ENCODE measurements at places on chromosomes 4 and X.

DNA sequence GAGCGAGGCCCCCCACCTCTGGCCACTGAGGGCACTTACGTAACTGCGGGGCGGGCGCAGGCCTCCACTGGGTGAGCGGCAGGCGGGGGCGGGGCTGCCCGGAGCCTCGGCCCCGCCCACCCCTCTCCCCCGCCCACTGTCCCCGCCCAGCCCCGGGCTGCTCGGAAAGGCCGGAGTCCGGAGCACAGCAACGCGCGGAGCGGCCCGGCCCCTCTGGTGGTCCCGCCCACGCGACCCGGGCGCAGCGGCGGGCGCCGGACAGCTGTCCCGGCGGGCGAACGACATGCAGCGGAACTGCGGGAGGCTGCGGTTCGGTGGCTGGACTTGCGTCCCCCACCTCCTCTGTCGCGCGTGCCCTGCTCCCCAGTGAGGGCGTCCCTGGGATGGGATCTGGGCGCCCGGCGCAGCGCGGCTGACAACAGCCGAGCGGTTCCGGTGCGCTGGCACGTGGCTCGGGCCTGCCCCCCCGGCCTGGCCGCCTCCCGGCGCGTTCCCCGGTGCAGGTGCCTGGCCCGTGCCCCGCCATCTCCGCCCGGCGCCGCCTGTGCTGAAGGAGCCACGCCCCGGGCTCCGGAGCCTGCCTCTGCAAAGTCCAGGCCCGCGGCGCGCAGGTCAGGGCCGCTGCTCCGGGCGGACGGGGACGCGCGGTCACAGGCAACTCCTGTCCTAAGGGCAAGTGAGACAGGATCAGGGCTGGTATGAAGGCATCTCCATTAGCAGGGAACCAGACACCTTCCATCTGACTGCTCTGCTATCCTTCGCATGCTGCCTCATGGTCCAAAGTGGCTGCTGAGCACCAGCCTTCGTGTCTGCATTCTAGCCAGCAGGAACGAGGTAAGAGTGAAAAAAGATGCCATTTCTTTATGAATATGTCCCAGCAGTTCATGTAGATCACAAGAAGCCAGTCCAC lies 21.8 kb upstream of the JAKMIP1 start:
- peak; percentile 33 for DNase-seq

- DNase-seq = no peak
These were observed 97.6 kb downstream of the RAB28 start for GRCh38 chr4:13386405-13387107.

- no peak for DNase-seq
These were observed 34.0 kb downstream of the LHFPL1 start for GRCh38 chrX:112645774-112646173.

- no peak for DNase-seq
These were observed 78.0 kb downstream of the COX7B2 start for GRCh38 chr4:46830971-46831454.

DNA sequence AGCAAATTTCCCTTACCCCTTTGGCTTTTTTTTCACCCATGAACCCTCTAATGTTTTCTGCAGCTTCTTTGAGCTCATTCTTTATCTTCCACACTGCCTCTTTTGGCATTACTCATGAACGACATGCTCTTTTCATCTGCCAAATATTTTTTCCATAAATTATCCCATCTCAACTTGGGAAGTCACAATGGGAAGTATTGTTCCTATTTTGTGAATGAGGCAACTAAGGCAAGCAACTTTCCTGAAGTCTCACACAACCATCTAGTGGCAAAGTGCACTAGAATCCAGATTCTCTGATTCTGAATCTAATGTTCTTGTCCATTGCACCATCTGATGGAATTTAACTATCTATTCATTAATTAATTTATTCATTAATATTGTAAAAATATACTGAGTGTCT lies 625 bp downstream of the RTL9 start:
- no peak for DNase-seq

GRCh38 chr4:150140774-150141400 lies 62.6 kb downstream of the DCLK2 start:
- DNase-seq = no peak

DNA sequence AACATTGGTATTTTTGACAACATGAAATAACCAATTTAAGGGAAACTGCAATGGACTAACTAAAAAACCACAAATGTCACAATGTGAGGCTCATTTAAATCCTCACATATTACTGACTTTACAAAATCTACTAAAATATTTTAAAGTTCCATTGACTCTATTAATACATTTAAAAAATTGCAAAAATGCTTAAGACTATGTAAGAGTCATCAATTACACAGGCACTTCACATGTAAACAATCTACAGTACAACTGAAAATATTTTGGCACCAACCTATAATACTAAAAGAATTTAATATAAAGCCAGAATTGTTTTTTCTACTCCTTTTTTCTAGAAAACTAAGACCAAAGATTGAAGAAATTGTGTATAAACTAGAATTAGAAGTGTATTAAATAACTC lies 76.8 kb upstream of the RBMXL3 start:
- DNase-seq = no peak

- DNase-seq = no peak
These were observed 247.4 kb downstream of the ADGRA3 start for GRCh38 chr4:22268350-22269025.

- DNase-seq = no peak
These were observed 34.1 kb upstream of the GUCY1B1 start for GRCh38 chr4:155724731-155725130.

- no peak for DNase-seq
These were observed 56.8 kb downstream of the RBPJ start for GRCh38 chr4:26377328-26378311.

DNA sequence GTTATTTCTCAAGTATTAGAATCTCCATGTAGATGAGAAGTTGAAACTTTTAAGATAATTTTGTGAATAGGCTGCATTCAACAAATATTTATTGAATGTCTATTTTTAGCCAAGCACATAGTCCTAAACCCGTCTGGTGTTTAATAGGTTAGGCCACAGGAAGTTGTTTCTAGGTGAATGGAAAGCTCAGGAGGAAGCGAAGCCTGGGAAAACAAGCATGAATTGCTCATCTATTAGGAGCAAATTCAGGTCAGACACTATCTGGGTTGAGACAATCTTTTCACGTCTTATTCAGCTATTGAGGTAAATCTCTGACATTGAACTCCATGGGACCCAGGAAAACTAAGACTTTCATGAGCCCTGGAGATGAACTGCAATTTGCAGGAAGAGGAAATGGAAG lies 43.1 kb upstream of the FREM3 start:
- no peak for DNase-seq

- no peak for DNase-seq
These were observed 200.0 kb downstream of the IL1RAPL1 start for GRCh38 chrX:28787206-28787605.

DNA sequence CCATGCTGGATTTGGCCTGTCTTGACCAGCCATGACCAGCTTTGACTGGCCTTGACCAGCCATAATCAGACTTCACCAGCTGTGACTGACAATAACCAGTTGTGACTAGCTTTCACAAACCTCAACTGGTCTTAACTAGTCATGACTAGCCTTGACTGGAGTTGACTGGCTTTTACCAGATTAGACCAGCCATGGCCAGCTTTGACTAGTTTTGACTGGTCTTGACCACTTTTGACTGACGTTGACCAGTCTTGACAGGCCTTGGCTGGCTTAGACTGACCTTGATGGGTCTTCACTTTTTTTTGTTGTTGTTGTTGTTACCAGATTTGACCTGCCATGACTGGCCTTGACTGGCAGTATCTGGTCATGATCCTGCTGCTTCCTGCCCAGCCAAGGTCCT lies 67.4 kb downstream of the RLIM start:
- no peak for DNase-seq

DNA sequence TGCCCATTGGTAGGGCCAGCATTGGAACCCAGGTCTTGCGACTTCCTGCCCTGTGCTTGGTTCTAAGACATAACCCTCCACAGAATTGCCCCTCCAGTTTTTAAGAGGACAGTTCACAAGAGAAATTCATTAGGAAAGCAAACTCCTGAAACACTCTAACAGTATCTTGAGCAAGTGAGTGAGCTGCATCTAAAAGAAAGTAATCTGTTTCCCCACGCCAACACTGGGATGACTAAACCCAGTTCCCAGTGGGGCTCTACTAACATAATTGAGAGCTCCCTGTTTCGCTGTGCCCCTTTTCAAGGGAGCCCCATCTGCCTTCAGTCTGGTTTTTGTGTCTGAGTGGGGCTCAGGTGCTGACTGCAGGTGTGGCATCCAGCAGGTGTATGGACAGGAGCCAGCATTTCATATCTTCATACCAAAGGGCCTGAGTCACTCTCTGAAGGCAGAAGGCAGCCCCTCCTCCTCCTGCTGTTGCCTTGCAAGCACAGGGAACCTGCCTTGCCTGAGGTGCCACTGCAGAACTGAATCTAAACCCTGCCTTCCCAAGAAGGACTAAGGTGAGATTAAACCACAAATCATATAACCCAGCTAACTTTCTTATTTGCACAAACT lies 8.0 kb downstream of the AMOT start:
- no peak for DNase-seq

DNA sequence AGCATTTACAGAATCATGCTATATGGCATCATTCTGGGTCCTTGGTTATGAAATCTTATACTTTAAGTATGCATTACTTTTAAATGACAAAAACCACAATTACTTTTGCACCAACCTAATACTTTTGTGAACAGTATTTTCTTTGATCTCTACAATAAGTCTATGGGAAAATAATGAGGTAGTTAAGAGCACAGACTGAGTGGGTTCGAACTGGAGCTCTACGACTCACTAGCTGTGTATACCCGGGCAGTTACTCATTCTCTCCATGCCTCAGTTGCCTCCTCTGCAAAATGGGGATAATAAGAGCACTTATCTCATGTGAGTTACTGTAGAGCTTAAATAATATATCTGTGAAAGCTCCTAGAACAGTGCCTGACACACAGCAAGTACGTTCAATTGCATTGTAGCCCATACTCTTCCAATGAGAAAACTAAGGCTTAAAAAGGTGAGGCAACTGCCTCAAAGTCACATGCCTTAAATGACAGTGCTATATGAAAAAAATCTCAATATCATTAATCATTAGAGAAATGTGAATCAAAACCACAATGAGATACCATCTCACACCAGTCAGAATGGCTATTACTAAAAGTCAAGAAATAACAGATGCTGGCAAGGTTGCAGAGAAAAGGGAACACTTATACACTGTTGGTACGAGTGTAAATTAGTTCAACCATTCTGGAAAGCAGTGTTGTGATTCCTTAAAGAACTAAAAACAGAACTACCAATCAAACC lies 151.5 kb downstream of the CHIC2 start:
- no peak for DNase-seq

DNA sequence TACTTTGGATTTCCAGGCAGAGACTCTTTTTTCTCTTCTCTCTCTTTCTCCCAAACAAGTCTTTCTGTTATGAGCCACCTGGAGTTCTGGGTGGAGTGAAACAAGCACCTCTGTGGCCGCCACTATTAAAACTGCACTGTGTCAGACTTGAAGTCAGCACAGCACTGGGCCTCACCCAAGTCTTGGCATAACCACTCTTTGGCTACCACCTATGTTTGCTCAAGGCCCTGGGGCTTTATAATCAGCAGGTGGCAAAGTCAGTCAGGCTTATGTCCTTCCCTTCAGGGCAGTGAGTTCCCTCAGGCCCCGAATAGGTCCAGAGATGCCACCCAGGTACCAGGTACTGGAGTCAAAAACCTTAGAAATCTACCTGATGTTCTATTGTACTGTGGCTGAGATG lies 52.4 kb downstream of the ITIH6 start:
- no peak for DNase-seq

- DNase-seq = no peak
These were observed 13.4 kb upstream of the ZCCHC18 start for GRCh38 chrX:104098919-104099318.

GRCh38 chr4:153022241-153022715 lies 86.2 kb downstream of the FHDC1 start:
- DNase-seq = no peak

GRCh38 chr4:83230928-83231327 lies 53.7 kb downstream of the COQ2 start:
- no peak for DNase-seq

DNA sequence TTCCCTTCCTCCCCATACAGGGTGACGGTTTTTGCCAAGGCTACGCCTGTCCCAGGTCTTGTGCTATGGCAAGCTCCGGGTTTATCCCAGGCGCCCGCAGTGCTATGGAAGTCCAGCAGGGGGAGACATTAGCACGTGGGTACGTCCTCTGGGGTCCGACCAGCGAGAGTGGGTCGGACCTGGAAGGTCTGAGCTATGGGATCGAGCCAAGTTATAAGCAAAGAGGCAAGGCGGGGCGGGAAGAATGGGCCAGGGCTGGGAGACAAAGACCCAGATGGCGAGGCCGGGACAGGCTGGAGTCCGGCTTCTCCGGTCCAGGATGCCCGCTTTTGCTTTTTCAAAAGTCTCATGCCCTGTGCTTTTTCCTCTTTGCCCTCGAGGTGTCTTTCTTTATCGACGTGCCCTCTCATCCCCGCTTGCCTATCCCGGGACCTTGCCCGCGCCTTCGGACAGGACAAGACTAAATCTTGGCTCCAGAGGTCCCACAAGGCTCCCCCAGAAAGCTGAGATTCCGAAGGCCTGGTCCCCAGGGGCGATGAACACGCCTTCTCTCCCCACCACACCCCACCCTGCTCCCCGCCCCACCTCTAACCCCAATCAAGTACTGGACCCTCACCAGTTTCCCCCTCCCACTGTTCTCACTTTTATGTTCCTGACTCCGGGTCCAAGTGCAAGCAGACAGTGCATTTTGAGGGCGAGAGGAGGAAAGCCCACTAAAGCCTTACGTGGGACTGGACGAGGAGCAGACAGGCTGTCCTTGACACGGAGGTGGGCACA lies 785 bp upstream of the EFNB1 start:
- DNase-seq = peak; percentile 67

- no peak for DNase-seq
These were observed 18.4 kb upstream of the DMP1 start for GRCh38 chr4:87631668-87632067.

DNA sequence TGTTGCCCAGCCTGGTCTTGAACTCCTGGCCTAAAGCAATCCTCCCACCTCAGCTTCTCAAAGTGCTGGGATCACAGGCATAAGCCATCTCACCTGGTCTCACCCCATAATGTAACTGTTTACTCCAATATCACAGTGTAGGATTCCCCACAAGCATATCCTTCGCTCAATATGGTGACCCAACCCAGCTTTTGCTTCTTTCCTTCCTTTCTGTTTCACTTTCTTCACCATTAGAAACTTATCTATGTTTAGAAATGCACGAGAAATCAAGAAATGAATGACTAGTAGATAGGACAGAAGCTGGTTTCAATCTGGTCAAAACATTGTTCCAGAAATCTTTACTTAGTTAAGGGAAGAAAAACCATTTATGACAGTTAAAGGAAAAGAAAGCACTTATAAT lies 18.9 kb downstream of the TSPAN5 start:
- no peak for DNase-seq

GRCh38 chr4:102825261-102826091 lies 1.9 kb downstream of the UBE2D3 start:
- peak; percentile 44 for DNase-seq

GRCh38 chr4:114273238-114273637 lies 293.8 kb upstream of the ARSJ start:
- no peak for DNase-seq

- DNase-seq = no peak
These were observed 15.0 kb downstream of the RGN start for GRCh38 chrX:47093248-47093647.

DNA sequence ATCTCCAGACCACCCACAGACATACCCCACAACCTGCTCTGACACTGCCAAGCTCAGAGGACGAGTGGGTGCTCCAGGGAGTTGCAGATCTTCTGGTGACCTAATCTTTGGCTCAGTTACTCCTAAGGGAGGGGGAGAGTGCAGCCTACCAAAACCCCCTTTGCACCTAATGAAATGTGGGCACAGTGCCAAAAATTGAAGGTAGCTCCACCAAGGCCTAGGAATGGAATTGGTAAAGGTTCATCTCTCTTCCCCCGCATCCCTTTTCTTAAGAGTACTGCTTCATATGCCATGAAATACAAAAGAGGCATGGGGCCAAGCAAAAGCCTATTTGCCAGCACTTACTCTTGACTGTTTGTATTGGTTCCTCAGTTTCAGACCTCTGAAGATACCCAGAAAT lies 491.0 kb downstream of the NAF1 start:
- DNase-seq = no peak
